Esophagus squamous epithelium (tissue), 5 donors: ENCODE measurements at places on chromosomes 6 and 20.
A peak's percentile ranks its signal among the peaks of the same experiment; 100 is the strongest.

GRCh38 chr6:21935561-21936028, 342.0 kb downstream of the SOX4 start:
- DNase-seq: no peak

DNA sequence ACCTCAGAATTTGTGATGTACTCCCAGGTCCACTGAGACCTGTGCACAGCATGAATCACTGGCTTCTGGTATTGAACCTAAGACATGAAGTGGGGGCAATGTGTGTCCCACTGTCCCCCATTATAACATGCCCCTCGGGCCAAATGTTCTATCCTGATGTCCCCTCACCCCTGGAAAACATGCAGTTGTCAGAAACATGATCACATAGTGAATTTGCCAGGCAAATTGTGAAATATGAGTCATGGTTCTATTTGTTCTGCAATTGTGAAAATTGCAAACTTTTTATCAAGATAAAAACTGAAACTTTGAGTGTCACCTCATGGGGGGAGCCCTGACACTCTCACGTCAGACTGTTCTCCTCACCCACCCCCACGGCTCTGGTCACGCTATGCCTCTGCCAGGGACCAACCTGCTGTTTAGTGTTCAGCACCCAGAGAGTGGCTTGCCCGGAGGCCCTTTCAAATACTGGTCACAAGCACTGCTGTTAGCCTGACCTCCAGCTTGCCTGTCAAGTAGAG, 305.3 kb downstream of the CLIC5 start:
- no peak for DNase-seq

GRCh38 chr6:116018976-116019375, 41.7 kb downstream of the FRK start:
- DNase-seq: no peak

GRCh38 chr20:31605031-31605901, at the start of gene ID1:
TSS of gene ID1 (plus strand) at chr20:31605289. CDS start at chr20:31605388, 99 bp downstream.
- DNase-seq: peak; percentile 68

DNA sequence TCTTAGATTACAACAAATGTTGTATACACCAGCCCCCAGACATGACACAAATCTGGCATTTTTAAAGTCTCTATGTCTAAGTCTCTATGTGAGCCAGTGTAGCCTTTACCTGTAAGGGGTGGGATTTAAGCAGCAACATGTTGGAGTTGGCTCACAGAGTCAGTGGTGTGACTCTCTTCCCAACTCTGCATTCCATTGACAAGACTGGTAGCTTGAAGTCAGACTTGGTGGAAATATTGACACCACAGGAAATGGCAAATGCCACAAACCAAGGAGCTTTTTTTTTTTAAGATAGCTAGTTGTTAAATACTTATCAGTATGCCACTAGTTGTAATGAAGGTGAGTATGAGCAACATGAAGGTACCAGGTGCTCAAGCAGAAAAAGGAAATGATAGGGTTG, 103.1 kb upstream of the SMLR1 start:
- DNase-seq: no peak

DNA sequence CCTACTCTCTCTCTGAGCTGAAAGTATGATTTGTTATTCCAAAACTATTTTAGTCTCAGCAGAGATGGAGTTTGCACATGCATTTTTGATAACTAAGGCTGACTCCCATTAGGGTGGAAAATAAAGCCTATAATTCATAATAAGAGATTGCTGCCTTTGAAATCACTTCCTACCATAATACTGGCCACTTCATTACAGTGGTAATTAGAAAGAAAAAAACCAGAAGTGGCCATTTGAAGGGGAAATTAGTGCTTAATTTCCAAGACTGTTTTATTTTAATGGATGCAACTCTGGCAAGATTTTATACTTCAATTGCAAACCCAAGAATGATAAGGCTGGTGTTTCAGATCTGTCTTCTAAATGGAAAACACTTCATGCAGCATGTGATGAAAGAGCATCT, 43.4 kb downstream of the SLC35B3 start:
- no peak for DNase-seq

DNA sequence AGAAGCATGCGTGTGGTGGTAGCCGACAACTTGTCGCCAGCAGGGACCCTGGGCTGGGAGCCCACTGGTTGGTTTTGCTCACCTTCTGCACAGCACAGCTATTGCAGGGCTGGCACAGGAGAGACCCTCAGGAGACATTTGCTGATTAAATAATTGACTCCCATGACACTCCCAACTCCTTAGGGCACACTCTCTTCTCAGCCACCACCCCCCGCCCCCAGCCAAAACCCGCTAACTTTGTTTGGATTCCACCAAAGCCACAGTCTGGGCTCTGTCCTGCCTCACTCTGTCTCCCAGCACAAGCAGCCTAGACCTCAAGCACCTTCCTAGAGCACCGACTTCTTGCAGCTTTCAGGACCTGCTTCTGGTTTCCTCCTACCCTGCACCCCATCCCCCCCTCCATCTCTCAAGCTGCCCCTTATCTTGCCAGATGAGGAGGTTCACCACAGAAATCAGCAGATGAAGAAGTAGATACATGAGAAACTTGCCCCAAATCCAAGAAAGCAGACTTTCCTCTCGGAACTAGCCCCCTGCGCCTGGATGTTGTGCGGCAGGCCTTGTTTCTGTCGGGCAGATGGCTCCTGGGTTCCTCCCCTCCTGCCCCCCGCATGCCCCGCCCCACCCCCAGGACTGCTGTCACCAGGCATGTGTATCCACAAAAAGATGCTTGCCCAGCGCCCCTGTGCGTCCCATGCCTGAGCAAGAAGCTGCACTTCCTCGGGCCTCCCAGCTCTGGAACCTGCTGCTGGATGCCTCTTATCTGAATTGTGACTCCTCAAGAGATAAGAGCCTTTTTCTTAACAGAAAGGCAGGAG, 35.0 kb upstream of the CD93 start:
- no peak for DNase-seq

DNA sequence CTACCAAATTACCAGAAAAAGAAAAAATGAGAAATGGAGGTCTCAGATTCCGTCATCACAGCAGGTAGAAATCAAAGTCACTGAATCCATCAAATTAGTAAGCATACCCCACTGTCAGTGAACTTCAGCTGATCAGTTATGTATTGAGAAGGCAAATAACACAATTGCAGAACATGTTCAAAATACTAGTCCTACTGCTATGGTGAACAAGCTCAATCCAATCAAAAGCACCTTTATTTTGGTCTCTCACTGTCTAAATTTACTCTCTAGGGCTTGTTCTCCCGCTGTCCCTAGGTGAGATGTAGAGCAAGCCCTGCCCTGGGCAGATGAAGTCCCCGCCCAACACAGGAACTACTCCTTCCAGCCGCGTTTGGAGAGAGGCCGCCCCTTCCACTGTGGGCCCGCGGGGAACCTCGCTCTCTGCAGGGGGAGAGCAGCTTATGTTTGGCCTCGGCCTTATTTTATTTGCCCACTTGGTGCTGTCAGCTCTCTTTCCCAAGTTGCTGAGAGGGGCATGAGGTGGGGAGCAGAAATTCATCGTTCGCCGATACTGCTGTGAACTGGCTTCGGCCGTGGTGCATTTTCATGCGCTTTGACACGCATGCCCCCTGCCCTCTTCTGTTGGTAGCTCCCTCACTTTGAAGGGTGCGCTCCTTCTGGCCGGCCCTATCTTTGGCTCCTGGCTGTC, 14.3 kb upstream of the MAP1LC3A start:
- DNase-seq: no peak

- DNase-seq: no peak
Observed at GRCh38 chr6:51213811-51214210, 395.1 kb downstream of the TFAP2B start.

DNA sequence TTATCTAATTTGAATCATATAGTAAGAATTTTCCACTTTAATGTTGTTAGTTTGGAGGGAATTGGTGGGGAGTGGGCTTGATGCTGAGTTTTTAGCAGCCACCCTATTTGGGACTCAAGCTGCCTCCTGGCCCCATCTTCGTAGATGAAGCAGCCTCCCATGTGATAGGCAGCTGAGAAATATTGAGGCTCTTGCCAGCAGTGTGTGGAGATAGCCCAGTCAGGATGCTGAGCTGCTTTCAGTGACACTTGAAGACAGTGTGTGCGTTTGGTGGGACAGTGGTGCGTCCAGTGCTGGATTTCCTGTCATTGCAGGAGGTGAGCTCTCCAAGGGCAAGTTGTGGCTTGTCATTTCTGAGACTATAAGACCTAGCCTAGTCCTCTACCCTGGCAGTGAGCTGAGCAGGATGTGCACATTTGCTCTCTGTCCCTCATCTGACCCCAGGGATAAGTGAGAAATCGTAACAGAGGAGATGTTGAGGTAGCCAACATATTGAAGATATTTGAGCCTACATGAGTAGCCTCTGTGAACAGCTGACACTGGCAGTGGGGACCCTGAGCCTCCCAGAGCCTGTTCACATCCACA, 47.9 kb upstream of the RNF8 start:
- DNase-seq: no peak

GRCh38 chr6:82408952-82409431, 45.4 kb downstream of the TPBG start:
- DNase-seq: no peak

DNA sequence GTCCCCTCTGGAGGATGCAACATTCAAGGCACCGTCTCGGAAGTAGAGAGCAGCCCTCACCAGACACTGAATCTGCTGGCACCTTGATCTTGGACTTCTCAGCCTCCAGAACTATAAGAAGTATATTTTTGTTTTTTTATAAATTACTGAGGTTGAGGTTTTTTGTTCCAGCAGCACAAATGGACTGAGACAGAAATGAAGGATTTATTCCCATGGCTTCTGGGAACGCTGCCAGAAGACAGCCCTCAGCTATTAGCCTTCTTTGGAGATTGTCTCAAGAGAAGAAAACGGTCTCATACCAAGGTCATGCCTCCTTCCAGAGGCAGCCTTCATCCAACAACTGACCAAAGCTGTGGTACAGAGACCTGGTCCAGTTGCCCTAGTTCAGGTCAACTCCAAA, 85.4 kb downstream of the CHMP4B start:
- DNase-seq: no peak

DNA sequence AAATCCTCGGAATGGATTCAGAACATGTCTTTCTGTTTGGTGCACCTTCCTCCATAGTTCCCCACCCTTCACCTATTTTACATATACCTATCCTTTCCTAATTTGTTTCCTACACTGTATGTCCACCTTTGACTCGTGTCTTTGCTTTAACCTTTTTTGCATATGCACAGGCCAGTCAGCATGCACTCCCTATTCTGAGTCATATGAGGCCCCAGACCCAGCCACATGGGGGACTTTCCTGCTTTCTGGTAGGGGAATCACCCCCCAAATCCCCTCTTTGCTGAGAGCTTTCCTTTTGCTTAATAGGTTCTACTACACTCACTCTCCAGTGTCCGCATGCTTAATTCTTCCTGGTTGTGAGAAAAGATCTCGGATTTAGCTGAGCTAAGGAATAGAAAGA, 393.8 kb upstream of the IMPG1 start:
- DNase-seq: no peak

DNA sequence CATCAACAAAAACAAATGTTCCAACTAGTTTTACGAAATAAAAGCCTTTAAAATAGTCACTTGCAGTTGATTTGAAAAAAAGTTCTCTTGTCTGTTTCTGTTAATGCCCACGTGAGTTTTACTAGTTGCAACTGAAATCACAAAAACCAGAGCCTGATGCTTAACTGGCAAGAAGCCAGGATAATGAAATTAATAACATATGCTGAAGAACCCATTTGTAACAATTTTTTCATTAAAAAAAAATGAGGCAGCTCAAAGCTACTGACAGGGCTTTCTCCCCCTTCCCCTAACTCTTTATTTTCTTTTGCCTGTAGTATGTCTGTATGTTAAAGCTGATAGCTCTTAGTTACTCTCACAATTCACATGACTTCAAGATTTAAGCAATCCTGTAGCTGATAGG, 132.7 kb upstream of the EYA4 start:
- DNase-seq: no peak

- DNase-seq: no peak
Observed at GRCh38 chr6:155387481-155387880, 68.2 kb downstream of the NOX3 start.

DNA sequence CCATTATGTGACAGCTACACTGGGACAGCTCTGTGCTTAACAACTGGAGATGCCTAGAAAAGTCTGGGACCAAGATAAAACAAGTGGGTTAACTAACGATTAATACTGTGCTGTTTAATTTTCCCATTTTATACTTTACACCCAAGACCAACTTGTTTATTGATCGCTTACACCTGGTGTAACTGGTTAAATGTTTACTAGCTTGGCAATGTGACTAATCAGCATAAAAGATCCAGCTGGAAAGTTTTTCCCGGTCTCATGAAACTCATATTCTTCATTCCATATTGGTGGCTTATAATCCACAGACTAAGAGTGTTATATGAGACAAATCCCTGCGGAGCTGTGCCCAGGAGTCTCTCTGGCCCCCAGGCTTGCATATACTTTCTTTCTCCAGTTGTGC, 101.7 kb upstream of the GJE1 start:
- no peak for DNase-seq

GRCh38 chr6:84871925-84872324, 107.5 kb upstream of the TBX18 start:
- no peak for DNase-seq

GRCh38 chr6:95083506-95083905, 493.8 kb upstream of the MANEA start:
- no peak for DNase-seq
